Activated naive CD4-positive, alpha-beta T cell treated with anti-CD3 and anti-CD28 coated beads, Interleukin-2, amount 10 ng/mL, durations not matched to agents 7 days and 5 days (primary cell): ENCODE measurements at places on chromosomes 6 and 20.

DNA sequence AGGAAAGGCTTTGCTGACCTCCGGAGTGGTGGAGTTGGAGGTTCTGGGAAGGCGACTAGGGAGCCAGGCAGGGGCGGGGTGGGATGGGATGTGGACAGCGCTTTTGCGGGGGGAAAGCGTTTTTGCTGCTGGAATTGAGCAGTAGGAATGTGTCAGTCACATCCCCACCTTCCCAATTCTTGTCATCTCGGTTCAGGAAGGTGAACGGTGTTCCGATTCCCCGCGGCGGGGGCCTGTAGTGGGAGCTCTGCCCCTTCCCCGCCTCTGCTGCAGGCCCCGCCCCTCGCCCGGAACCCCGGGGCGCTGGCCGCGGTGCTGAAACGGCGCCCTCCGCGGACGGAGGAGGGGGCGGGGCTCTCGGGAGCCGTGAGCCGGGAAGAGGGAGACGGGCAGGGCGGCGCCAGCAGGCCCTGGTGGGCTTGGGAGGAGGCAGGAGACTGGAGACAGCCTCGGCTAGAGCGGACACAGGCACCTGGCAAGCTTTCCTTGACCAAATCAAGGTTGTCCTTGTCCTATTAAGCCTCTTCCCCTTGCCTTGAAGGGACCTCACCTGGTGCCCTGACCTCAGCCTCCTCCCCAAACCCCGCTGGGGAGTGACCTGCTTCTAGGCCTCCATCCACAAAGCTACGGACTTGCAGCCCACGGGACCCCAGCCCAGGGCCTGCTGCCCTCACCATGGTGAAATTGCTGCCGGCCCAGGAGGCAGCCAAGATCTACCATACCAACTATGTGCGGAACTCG is at the start of gene LHFPL5:
LHFPL5 (plus strand) TSS at position 357 of the 741 bp plus-strand sequence; CDS start at position 676, 319 bp downstream.
- peak; percentile 77 for DNase-seq

GRCh38 chr20:13259921-13260320 is 38.8 kb downstream of the ISM1 start:
- DNase-seq = no peak

DNA sequence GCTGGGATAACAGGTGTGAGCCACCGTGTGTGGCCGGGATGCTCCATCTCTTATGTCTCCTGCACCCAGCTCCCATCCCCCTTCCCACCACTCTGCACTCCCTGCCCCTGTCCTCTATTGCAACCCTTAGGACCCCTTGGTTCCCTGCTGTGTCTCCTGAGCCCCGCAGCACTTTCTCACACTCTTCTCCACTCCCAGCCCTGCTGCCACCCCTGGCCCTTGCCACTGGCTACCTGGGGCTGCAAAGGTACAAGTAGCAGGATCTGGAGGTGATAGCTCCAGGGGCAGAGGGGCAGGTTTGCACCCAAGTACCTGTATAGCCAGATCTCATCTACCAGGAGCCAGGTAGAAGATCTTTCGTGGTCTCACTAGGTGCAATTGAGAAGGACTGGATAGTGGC is 6.6 kb upstream of the CPXM1 start:
- no peak for DNase-seq

GRCh38 chr20:62676976-62677375 is 31.7 kb upstream of the NTSR1 start:
- no peak for DNase-seq

DNA sequence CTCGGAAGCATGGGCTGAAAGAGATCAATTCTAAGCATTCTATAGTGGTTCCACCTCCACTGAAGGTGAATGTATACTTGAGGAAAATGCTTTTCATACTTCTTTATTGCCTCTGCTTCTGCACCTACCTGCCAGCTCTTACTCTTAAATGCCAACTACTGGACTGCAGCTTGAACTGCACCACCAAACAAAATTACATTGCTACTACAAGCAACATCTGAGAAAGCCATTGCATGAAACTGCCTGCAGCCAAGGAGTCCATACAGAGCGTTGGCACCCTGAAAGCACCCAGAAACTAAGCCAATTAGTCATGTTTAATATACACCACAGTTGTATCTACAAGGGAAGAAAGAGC is 440.9 kb downstream of the BTBD3 start:
- DNase-seq = no peak
